Muscle of leg (tissue), 16 donors: ENCODE measurements at places on chromosomes 6 and 20. TPM values are rescaled to one million over a fixed set of nuclear protein-coding genes. Genes with fewer than 3 reads are reported as not detected.

- H3K4me1 ChIP-seq: peaks cover 14% of the 10 kb centered on the region
- peaks cover 4% of the 10 kb centered on the region for H3K36me3 ChIP-seq
- peak; percentile 79 for DNase-seq
- no peak overlapping the region for H3K4me3 ChIP-seq
These were observed 28.3 kb upstream of the NHSL1 start for GRCh38 chr6:138527411-138528088.

The GCNT2 gene
- polyA plus RNA-seq: 2.8 TPM

- H3K4me3 ChIP-seq: no peak overlapping the region
- no peak overlapping the region for H3K27ac ChIP-seq
- DNase-seq: peak; percentile 20
- H3K27me3 ChIP-seq: no peaks in the 10 kb centered on the region
These were observed 152.5 kb upstream of the ECI2 start for GRCh38 chr6:4287811-4288244.

DNA sequence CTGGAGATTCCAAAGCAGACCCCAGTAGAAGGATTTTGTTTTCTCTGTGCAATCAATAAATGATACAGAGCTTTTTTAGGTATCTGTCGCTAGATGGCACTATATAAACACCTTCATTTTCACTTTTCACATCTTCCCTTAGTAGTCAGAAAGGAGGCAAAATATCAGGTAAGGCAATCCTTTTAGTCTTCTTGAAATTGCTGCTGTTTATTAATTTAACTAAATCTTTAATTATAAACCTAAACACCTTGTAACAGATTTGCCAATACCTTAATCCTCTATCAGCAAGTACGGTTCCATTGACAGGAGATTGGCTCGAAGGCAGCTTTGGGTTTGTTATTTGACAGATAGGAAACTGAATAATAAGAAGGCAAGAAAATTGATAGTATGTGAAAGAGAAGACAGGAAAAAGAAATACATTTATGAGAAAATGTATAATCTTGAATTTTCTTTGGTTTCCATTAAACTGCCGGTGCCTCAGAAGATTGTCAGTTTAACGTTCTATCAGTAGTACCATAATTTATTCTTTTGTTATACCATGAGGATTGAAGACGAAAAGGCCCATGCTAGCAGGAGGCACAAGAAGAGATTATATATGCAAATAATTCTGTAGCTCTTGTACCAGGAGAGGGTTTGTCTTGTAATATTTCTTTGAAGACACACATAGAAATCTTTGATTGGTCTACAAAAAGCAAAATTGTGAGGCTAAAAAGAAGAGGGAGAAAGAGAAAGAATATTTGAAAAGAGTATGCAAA is 23.5 kb upstream of the IBTK start:
- H3K4me1 ChIP-seq: no peaks in the 10 kb centered on the region
- DNase-seq: peak; percentile 43
- H3K27me3 ChIP-seq: no peaks in the 10 kb centered on the region
- H3K27ac ChIP-seq: no peak overlapping the region

DNA sequence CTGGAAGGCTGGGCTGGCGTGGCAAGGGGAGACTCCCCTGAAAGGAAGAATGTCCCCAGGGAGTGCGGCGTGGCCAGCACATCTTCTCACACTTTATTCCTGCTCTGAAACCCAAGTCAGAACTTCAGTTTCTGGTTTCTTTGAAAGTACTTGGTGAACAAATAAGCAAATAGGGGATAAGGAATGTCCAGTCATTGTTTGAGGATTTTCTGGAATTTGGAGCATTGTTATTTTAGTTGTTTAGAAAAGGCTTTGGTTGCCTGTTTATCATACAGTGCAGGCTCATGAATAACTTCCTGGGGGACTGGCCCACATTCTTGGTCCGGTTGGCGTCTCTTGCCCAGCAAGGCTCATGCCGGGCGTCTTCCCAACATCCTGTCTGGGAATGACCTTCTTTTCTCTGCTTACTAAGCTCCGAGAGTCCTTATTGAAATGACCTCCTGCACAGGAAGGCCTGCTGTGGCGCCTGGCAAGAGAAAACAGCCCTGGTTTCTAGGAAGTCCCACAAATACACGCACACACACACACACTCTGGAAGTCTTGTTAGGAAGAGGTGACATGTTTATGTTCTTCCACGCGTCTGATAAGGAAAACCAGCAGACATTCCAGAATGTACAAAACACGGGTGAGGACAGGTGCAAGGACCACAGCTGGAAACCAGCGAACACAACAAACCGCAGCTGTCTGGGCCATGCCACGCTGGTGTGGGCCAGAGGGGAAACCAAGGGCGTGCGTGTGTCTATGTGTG is 71.9 kb downstream of the TMEM170B start:
- H3K36me3 ChIP-seq: no peaks in the 10 kb centered on the region
- H3K4me1 ChIP-seq: peaks cover 38% of the 10 kb centered on the region
- DNase-seq: peak; percentile 42
- peak overlapping the region; percentile 56 for H3K27ac ChIP-seq
- no peaks in the 10 kb centered on the region for H3K27me3 ChIP-seq
- H3K4me3 ChIP-seq: no peak overlapping the region

The SMLR1 gene
- polyA plus RNA-seq: 0.08 TPM

- no peaks in the 10 kb centered on the region for H3K27me3 ChIP-seq
- H3K27ac ChIP-seq: no peak overlapping the region
- H3K4me3 ChIP-seq: no peak overlapping the region
- DNase-seq: no peak
- H3K36me3 ChIP-seq: no peaks in the 10 kb centered on the region
These were observed 402.9 kb upstream of the MAP3K7 start for GRCh38 chr6:90989763-90990162.

- no peak overlapping the region for H3K27ac ChIP-seq
- no peak overlapping the region for H3K4me3 ChIP-seq
- no peak for DNase-seq
These were observed 4.0 kb downstream of the CD40 start for GRCh38 chr20:46122071-46122470.

GRCh38 chr6:170344631-170345576 is 38.3 kb downstream of the FAM120B start:
- DNase-seq: no peak
- peaks cover 38% of the 10 kb centered on the region for H3K36me3 ChIP-seq
- H3K27me3 ChIP-seq: no peaks in the 10 kb centered on the region
- H3K4me3 ChIP-seq: no peak overlapping the region
